ENCODE measurements at places on chromosomes 5 and 9. TPM values are rescaled to one million over a fixed set of nuclear protein-coding genes. Genes with fewer than 3 reads are reported as not detected.

Gene TMEM215
- not detected for total RNA-seq

Gene MARCHF3
- total RNA-seq: 34.8 TPM

Gene SLC36A2
- total RNA-seq: not detected

Gene OMD
- total RNA-seq: 2.5 TPM

Gene DCAF12
- 31.3 TPM for total RNA-seq

Gene CNTLN
- 4.4 TPM for total RNA-seq

Gene CDKN2A
- total RNA-seq: 2.0 TPM

Gene CCNJL
- 1.2 TPM for total RNA-seq
